ENCODE measurements at places on chromosomes 12 and 14.
A peak's percentile ranks its signal among the peaks of the same experiment; 100 is the strongest.

GRCh38 chr14:102071283-102071998, 15.4 kb downstream of the HSP90AA1 start:
- DNase-seq: no peak

DNA sequence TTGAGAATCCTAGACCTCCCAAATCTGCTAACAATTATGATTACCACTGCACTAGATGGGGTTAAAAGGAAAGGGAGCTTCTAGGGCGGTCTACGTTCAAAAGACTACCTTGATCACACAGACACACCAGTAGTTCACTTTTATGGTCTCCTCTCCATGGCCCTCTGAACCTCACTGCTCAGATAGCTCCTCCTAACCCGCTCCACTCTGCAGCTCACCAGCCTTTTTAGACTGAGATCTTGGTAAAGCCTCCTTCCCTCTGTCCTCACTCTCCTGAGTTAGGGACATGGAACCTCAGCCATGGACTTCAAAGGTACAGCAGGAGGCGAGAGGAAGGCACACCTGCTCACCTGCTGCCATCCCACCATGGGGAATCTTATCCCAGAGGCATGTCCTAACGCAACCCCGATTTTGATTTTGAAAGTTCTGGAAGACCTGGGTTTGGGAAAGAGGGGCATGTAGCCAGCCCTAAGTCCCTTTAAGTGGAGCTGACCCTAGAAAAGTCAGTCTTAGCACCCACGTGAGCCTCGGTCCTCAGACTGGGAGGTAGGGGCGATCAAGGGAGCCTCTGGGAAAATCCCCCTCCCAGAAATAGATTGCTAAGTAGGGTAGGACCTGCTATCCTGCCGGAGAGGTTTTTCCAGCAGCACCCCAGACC, 1.3 kb downstream of the ZNF219 start:
- no peak for DNase-seq

DNA sequence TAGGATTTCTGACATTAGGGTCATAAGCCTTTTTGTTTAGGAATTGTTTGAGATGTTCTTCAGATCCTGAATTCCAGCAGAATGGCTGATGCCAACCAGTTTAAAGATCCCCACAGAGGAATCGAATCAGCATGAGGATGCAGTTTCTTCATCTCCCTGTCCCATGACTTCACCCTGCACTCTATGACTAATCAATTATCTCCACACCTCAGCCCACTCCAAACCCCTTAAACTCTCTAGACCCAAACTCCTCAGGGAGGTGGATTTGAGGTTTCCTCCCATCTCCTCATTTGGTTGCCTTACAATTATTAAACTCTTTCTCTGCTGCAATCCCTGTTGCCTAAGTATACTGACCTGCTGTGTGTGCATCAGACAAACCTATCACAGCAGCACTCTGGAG, 86.5 kb upstream of the CRY1 start:
- no peak for DNase-seq

DNA sequence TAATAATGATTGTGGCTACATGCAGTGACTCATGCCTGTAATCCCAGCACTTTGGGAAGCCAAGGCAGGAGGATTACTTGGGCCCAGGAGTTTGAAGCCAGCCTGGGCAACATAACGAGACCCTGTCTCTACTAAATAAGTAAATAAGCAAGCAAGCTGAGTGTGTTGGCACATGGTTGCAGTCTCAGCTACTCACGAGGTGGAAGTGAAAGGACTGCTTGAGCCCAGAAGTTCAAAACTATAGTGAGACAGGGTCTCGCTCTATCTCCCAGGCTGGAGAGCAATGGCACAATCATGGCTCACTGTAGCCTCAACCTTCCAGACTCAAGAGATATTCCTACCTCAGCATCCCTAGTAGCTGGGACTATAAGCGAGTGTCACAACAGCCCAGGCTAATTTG, 64.7 kb downstream of the RPS6KA5 start:
- DNase-seq: no peak

DNA sequence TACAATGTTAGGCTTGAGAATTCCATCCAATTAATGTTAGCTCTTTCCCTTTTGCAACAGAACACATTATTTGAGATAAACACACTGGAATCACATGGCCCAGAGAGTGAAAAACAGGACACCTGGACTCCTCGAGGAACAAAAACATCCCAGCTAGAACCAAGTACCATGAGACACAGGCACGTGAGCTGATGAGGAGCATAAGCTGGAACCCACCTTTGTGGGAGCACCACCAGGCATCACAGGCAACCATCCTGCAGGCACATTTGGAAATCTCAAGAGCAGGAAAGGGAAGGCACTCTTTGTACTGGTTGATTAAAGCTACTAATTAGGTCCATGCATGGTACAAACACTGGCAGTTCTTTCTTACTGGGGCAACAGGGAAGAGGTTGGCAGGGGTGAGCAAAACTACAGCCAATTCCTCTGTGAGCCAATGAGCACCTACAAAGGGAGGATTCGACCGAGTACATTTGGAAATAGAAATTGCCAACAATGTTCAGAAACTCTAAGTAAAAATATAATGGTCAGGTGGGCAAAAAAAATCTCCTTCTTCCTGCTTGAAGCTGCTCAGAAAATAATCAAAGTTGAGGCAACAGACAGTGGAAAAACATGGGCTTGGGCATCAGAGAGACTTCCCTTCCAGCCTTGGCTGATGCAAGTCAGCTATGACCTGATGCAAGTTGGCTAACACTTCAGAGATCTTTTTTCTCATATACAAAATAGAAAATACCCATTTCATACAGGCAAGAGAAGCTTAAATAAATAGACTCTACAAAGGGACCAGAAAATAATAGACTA, 216.7 kb downstream of the NUAK1 start:
- no peak for DNase-seq

DNA sequence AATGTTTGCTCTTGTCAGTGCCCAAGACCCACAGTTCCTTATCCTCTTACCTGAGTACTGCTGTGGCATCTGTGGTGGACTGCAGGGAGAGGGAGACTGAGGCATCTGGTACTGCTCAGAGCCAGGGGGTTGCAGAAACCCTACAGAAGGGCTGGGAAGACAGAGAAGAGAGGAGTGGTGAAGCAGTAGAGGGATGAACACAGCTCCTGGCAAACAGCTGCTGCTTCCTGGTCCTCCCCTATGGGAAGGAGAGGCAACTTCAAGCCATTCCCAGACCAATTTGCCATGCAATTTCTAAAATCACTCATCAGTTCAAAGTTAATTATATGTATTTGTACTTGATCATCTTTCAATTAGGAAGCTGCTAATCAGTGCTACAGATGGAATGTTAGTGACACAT, 15.7 kb upstream of the STAC3 start:
- no peak for DNase-seq

GRCh38 chr14:67242168-67242420, 859 bp downstream of the PALS1 start:
- DNase-seq: no peak

- DNase-seq: no peak
Observed at GRCh38 chr14:62185078-62185477, 422.9 kb downstream of the SNAPC1 start.

GRCh38 chr12:118050972-118051910, 9.7 kb downstream of the WSB2 start:
- no peak for DNase-seq

DNA sequence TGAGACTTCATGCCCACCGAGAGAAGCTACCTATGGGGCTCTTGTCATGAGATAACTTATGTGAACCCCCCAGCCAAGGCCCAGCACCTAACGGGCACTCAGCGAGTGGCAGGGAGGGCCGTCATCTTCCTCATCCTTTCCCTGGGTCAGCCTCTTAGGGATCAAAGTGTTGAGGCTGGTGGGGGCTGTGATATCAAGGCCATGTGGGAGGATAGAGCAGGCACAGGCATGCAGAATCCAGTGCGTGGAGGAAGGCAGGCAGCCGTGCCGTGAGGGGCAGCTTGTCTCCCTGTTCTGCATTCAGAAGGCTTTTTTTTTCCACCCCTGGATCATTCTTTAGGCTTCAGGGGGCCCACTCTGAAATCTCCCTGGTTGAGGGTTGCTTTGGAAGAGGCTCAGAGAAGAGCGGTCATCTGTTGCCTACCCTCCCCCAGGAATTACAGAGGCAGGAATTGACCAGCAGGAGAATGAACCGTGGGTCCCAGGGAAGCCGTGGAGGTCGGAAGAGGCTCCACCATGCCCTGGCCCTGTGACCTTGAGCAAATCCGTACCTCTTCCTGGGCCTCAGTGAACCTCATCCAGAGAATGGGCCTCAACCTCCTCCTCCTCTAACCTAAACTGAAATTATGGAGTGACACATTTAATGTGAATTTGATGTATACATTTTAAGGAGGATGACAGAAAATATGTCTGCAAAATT, 62.8 kb downstream of the BEGAIN start:
- no peak for DNase-seq

DNA sequence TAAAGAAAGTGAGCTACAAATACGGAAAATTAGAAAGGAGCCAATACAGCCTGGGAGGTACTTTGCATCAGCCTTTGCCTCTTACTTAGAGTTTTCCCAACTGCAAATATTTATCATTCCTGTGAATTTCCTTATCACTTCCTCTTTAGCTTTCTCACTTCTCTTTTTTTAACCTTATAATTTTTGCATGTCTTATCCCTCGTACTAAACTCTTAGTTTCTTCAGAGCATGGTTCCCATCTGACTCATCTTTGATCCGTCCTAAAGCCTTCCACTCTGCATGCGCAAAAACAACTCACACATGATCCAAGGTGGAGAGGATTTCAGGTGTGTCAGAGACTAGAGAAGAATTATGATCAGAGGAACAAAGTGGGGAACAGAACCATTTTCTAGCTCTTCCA, 9.6 kb upstream of the SNAPC1 start:
- DNase-seq: peak; percentile 61

GRCh38 chr12:66919466-66919865, 240.6 kb upstream of the GRIP1 start:
- no peak for DNase-seq

DNA sequence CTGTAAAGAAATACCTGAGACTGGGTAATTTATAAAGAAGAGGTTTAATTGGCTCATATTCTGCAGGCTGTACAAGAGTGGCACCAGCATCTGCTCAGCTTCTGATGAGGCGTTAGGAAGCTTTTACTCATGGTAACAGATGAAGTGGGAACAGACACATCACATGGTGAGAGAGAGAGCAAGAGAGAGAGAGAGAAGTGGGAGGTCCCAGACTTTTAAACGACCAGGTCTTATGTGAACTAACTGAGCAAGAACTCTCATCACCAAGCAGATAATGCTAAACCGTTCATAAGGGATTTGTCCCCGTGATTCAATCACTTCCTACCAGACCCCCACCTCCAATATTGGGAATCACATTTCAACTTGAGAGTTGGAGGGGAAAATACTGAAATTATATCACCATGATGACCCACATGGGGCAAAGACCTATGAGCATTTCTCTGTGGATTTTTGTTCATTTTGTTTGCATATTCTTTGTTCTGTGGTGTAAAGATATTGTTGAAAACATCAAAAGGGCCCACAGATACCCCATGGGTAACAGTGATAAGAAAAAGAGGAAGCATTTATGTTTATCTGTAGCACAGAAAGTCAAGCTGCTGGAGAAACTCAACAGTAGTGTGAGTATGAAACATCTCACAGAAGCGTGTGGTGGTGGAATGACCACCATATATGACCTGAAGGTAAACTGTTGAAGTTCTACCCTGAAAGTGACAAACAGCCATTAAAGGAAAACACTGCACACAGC, 135.2 kb upstream of the PDE3A start:
- peak; percentile 82 for DNase-seq

GRCh38 chr14:51294951-51295525, 55.0 kb downstream of the TMX1 start:
- no peak for DNase-seq

GRCh38 chr14:54220071-54220703, 176.6 kb upstream of the CDKN3 start:
- DNase-seq: no peak

DNA sequence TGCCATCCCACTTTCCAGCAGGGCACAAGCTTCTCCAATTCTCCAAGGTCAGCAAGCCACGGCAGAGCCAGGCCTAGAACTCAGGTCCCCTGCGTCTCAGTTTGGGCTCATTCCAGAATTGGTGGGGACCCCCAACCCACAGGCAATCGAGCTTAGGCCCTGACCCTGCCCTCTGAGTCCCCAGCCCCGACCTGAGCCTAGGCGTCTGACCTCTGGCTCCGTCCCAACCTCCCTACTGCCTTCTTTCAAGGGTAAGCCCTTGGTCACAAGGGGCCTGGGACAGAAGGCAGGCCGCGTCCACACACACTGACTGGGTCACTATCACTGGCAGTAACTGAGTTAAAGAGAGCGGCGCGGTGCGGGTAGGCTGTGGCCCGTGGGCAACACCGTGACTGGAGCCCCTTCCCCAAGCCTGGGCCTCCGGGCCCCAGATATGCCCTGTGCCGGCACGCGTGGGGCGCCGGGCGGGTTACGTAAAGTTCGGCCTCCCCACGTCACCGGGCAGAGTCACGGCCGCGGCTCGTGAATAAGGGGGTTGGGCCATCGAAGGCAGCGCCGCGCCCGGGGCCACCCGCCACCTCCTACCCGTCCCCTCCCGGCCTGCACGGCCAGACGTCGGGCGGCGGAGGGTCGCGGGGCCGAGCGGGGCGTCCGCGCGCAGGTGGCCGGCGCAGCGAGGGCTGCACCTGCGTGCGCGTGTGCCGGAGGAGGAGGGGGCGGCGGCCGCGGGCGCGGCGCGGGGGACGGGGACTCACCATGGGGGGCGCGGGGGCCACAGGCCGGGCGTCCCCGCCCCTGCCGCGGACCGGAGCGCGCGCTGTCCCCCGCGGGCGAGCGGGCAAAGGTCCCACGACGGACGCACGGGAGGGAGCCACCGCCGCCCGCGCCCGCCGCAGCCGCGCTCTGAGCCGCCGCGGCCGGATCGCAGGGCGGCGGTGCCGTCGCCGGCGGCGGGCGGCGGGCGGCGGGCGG, 516 bp downstream of the ANKRD9 start:
- DNase-seq: peak; percentile 42

GRCh38 chr12:89306827-89307473, 45.4 kb downstream of the DUSP6 start:
- peak; percentile 52 for DNase-seq

DNA sequence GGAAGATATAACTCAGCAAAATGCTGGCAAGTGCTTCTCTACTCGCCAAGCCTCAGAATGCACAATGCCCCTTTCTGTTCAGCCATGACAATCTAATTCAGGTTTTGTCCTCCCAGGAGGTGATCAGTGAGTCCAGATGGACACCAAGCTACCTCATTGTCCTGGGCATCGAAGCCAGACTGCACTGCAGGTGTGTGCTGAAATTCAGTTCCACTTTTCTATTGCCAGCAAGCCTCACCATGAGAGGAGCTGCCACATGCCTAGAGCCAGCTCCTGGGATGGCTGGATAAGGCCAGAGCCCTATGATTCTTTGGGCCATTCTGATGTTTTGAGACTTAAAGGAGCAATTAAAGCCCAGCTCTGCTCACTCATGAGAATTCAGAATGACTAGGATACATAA, 186.7 kb downstream of the GRIN2B start:
- DNase-seq: no peak

GRCh38 chr12:64685050-64685449, 74.2 kb downstream of the GNS start:
- DNase-seq: no peak

- DNase-seq: no peak
Observed at GRCh38 chr14:93716002-93716745, 72.1 kb downstream of the PRIMA1 start.

All from KBM-7 (cell line).